ENCODE measurements at places on chromosomes 3 and 15. TPM values are rescaled to one million over a fixed set of nuclear protein-coding genes. Genes with fewer than 3 reads are reported as not detected.

DNA sequence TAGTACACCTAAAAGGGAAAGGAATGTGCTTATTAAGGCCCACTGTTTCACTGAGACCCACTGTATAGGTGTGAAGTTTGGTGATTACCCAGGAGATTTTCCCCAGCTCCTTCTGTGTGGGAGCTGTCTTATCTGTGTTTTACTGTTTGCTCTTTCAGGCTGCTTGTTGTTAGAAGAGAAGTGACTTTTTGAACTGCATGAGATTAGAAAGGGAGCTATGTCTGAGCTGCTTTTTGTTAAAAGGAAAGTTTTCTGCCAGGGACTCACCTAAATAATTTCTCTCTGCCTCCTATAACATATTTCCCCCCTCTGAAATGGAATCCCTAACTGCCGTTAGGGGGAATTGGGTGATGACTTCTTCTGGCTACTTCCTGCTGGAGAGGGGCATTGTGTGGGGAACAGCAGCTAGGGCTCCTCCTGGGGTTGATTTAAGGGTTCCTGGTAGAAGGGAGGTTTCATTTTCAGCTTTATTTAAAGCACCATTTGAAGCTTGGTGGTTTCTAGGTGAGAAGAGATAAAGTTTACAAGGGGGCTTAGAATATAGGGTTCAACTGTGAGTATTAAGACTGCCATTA, 77.1 kb upstream of the ATP11B start:
- DNase-seq, result no peak
- peaks cover 10% of the 10 kb centered on the region for H3K4me1 ChIP-seq
- H3K27ac ChIP-seq, result 0 out of 2 replicates have a peak overlapping the region, but pooled peaks have one; percentile 2
- H3K36me3 ChIP-seq, result no peaks in the 10 kb centered on the region

DNA sequence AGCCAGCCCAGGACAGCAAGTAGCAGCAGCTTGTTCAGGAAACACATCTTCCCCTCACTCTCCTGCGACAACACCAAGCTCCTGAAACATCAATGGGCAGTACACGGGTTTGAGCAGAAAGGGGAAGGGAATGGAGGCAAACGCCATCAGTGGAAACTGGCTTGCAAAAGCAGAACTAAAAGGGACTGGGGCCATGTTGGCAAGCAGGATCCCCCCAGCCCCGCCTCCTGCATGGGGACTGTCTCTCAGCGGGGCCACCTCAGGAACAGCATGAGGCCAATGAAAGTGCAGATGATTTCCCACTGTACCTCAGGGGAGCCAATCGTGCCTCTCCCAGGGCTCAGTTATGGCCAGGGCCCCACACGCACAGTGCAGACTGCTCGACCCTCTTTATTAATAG, 6.8 kb downstream of the CDAN1 start:
- peak overlapping the region; percentile 11 for H3K27ac ChIP-seq
- peaks cover 54% of the 10 kb centered on the region for H3K36me3 ChIP-seq
- DNase-seq, result no peak
- H3K4me1 ChIP-seq, result peaks cover 17% of the 10 kb centered on the region
- H3K27me3 ChIP-seq, result no peaks in the 10 kb centered on the region
- no peak overlapping the region for H3K4me3 ChIP-seq

GCHFR gene
- total RNA-seq, result 63.8 TPM

SETD2 gene
- 39.8 TPM for total RNA-seq

GATM gene
- 10.1 TPM for total RNA-seq
